AG09309 (cell line): ENCODE measurements at places on chromosomes 4 and X.

DNA sequence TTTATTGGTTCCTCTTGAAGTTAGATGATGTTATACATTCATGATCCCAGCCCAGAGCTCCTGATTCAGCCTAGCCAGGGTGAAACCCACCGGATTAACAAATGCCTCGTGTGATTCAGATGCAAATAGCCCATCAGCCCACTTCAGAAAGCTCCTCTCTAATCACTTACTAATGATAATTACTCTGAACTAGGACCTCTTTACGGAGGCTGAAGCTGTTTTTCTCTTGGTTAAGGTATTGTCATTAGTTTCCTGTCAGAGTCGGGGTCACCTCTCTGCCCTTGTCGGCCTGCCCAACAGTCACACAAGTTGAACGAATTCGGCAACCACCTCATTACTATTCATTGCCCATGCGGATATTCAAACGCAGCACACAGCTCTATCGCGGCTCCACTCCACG, 36.6 kb downstream of the ZFP42 start:
- no peak for DNase-seq

DNA sequence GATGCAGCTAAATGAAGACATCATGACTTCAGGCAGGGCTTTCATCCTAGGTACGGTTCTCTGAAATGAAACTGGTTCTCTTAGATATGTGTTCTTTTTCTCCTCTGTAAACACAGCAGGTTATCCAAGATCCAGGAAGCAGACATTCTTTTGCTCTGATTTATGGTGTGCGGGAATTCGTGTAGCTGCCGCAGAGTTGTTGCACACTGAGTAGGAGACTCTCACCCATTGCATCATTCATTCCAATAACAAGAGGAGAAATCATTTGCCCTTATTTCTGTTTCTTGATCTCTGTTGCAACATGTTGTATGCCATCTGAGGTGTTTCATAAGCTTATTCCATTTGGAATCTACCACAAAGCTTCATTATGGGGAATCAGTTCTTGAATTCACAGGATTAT, 133.6 kb upstream of the VCX2 start:
- no peak for DNase-seq

DNA sequence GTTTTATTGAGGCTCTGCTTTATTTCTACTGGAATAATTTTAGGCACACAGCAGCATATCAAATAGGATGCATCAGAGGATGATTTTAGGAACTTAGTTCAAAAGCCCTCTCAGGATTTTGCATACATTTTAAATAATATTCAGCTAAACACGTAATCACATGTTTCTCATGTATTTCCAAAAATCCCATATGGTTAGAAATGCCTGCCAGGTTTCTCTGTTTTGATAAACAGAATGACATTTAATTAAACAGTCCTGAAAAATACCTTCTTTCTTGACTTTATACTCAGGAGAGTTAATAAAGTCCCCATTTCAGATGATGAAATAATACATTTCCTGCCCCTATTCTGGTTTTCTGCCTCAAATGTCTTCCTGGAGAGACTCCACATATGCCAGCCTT, 86.5 kb upstream of the AMELX start:
- no peak for DNase-seq

GRCh38 chr4:38411092-38411491, 252.9 kb upstream of the KLF3 start:
- DNase-seq = peak; percentile 1

DNA sequence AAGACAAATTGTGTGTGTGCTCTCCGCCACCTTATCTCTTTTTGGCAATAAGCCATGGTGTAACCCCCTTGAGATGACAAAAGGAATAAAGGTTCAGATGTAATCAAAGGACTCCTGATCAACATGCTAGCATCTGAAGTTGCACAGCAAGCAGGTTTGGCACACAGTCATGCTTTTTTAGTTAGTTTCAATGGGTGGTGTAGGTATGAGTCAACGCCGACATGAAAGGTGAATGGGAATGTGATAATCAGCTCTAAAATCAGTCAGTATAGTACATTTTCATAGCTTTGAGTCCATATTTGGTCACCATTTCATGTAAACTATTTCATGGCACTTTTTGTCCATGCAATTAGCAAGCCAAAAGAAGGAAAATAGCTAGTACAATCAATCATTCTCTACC, 50.4 kb upstream of the ETNPPL start:
- no peak for DNase-seq

GRCh38 chrX:41391606-41392005, 55.5 kb upstream of the NYX start:
- DNase-seq = no peak
